ENCODE measurements at places on chromosomes 2 and 18. TPM values are rescaled to one million over a fixed set of nuclear protein-coding genes. Genes with fewer than 3 reads are reported as not detected.

The PJVK gene
- 2.9 TPM for total RNA-seq

The UPP2 gene
- total RNA-seq: not detected

The TRAK2 gene
- total RNA-seq: 20.0 TPM

The CNDP1 gene
- total RNA-seq: not detected

The MROH2A gene
- not detected for total RNA-seq

The GPR75 gene
- total RNA-seq: 2.5 TPM

The CCDC148 gene
- not detected for total RNA-seq

The KATNAL2 gene
- 2.1 TPM for total RNA-seq

The PRSS56 gene
- total RNA-seq: not detected

DNA sequence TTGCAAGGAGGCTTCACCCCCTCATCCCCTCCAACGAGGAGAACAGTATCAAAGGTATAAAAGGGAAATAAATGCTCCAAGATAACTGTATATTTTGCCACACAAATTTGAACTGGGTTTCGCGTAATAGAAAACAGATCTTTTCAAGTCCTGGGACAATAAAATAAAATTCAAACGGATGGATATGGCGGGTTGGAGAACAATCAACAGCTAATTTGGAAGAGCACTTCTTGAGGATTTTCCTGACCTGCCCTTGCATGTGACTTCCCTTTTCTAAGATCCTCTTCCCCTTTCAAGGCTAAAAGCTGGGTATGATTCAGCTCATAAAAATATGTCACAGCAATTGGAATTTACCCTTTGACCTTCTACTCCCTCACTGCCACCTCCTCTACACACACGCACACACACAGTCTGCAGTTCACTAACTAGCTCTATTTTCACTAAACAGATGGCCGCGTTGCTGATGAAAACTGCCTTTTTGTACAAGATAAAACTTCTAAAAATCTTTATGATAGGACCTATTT, 386.9 kb downstream of the FIGN start:
- no peak for DNase-seq
- H3K36me3 ChIP-seq: no peaks in the 10 kb centered on the region
- H3K4me1 ChIP-seq: no peaks in the 10 kb centered on the region
- no peak overlapping the region for H3K4me3 ChIP-seq
- no peak overlapping the region for H3K27ac ChIP-seq
- no peaks in the 10 kb centered on the region for H3K27me3 ChIP-seq

- DNase-seq: no peak
- peaks cover 23% of the 10 kb centered on the region for H3K4me1 ChIP-seq
- no peaks in the 10 kb centered on the region for H3K27me3 ChIP-seq
- H3K4me3 ChIP-seq: peak overlapping the region; percentile 94
- peak overlapping the region; percentile 88 for H3K27ac ChIP-seq
These were observed 1.1 kb downstream of the RPL37A start for GRCh38 chr2:216499641-216500218.

DNA sequence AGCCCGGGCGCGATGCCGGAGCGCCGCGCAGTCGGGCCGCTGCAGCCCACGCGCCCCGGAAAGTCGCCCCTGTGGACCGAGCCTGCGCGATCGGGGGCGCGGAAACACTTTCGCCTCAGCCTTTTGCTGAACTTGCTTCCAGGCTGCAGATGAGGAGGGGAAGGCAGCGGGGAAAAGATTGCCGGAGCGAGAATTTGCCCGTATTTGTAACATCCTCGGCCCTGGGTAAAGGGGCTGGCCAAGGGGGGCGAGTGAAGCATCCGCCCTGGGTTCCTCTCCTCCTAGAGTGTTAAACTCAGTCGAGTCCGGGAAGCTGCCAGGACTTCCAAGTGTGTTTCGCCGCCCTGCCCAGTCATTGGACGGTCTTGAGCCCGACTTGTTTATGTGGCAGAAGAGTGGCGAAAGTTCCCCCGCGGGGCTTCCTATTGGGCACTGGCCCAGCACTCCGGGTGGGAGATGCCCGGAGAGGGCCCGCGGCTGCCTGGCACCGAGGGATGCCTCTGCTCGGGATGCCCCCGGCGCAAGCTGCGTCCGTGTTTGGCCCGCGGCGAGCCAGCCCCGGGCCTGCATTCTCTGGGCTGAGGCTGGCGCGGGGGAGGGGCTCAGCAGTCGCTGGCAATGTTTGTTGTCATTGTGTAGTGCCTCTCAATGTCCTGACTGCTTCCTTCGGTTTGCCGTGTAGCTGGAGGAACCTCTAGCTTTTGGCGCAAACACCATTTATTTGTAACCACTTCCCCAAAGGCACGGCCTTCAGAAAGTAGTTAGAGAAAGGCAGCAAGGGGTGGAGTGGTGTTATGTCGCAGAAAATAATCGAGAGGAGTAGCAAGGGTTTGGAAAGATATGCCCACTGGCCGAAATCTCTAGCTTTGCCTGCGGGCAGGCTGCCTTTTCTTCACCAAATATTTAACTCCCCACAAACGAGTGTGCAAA, 1.1 kb downstream of the CYBRD1 start:
- no peaks in the 10 kb centered on the region for H3K36me3 ChIP-seq
- H3K4me1 ChIP-seq: peaks cover 6% of the 10 kb centered on the region
- H3K27ac ChIP-seq: peak overlapping the region; percentile 81

DNA sequence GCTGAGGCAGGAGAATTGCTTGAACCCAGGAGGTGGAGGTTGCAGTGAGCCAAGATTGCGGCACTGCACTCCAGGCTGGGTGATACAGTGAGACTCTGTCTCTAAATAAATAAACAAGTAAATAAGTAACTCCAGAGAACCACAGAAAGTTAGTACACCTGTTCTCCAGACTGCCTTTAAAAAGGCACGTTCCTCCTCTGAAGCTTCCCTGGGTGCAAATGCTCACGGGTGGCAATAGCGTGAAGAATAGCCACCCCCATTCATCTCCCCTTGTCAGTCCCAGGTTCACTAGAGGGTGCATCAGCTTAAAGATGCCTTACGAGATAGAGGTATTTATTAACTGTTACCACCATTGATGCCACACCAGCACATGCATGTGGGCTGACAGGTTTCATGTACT, 64.3 kb upstream of the RTN4 start:
- H3K27ac ChIP-seq: no peak overlapping the region
- H3K4me3 ChIP-seq: no peak overlapping the region
- DNase-seq: no peak
- no peaks in the 10 kb centered on the region for H3K36me3 ChIP-seq
- H3K4me1 ChIP-seq: peaks cover 12% of the 10 kb centered on the region
- no peaks in the 10 kb centered on the region for H3K27me3 ChIP-seq

DNA sequence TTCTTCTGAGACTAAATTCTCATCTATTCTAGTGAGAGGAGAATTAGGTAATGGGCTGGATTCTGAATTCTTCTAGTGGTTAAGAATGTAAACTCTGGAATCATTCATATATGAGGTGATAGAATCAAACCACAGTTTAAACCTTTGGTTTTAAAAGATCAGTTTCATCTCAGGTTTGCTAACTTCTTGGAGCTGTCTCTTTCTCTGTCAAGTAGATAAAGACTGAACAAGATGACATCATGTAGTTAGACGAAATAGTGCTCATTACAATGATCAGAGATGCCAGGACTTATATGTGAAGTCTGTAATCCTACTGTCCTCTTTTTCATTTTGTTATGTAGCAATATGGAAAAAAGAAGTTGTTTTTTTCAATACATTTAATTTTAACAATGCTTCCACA, 4.9 kb downstream of the CEBPZOS start:
- H3K4me3 ChIP-seq: no peak overlapping the region
- DNase-seq: no peak
- H3K4me1 ChIP-seq: peaks cover 5% of the 10 kb centered on the region
- peaks cover 4% of the 10 kb centered on the region for H3K36me3 ChIP-seq
- H3K27ac ChIP-seq: no peak overlapping the region

DNA sequence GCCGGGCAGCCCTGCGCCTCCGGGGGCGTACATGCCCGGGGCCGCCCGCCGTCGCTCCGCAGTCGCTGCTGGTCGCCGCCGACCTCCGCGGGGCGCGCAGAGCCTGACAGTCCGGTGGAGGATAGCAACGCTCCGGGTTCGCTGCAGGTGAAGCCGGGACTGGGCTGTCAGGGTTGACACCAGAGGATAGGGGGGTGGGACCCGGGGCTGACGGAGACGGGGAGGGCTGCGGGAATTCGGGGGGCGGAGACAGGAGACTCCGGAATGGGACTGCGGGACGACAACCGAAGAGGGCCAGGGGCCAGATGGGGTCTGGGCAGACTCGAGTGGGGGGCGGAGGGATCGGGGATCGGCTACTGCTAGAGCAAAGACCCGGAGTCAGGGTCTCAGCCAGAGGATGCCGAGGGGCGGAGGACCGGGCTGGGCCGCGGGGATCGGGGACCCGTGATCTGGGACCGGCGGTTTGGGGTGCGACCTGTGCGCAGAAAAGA, 403 bp downstream of the TMEM127 start:
- H3K36me3 ChIP-seq: peaks cover 21% of the 10 kb centered on the region
- H3K4me3 ChIP-seq: peak overlapping the region; percentile 89
- no peaks in the 10 kb centered on the region for H3K27me3 ChIP-seq
- H3K4me1 ChIP-seq: peaks cover 22% of the 10 kb centered on the region
- peak overlapping the region; percentile 79 for H3K27ac ChIP-seq

DNA sequence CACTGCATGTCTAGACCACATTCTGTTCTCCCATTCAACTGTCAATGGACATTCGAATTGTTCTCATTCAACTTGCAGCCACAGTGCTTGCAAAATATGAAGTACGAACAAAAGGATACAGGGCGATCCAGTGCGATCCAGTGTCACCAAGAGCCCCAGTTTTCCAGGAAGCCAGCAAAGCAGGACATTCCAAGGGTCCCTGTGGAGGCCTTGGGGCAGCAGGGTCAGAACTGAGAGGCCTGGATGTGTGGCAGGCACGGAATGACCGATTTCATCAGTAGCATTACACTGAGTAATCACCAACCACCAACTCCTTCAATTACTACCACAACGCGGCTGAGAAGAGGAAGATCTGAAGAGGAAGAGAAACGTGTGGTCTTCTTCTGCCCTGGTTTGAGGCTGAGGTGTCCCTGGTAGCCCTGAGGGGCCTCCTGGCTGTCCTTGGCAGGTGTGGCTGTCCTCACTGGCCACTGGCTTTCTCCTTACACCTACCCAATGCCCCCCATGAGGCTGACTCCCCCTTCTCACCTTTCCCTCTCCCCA, 172.7 kb upstream of the FHL2 start:
- H3K36me3 ChIP-seq: no peaks in the 10 kb centered on the region
- no peak overlapping the region for H3K27ac ChIP-seq

- H3K27ac ChIP-seq: no peak overlapping the region
- H3K4me3 ChIP-seq: peak overlapping the region; percentile 43
- H3K27me3 ChIP-seq: no peaks in the 10 kb centered on the region
- peaks cover 3% of the 10 kb centered on the region for H3K4me1 ChIP-seq
- peak; percentile 9 for DNase-seq
- no peaks in the 10 kb centered on the region for H3K36me3 ChIP-seq
These were observed 125.5 kb upstream of the ZNF516 start for GRCh38 chr18:76620321-76621170.

DNA sequence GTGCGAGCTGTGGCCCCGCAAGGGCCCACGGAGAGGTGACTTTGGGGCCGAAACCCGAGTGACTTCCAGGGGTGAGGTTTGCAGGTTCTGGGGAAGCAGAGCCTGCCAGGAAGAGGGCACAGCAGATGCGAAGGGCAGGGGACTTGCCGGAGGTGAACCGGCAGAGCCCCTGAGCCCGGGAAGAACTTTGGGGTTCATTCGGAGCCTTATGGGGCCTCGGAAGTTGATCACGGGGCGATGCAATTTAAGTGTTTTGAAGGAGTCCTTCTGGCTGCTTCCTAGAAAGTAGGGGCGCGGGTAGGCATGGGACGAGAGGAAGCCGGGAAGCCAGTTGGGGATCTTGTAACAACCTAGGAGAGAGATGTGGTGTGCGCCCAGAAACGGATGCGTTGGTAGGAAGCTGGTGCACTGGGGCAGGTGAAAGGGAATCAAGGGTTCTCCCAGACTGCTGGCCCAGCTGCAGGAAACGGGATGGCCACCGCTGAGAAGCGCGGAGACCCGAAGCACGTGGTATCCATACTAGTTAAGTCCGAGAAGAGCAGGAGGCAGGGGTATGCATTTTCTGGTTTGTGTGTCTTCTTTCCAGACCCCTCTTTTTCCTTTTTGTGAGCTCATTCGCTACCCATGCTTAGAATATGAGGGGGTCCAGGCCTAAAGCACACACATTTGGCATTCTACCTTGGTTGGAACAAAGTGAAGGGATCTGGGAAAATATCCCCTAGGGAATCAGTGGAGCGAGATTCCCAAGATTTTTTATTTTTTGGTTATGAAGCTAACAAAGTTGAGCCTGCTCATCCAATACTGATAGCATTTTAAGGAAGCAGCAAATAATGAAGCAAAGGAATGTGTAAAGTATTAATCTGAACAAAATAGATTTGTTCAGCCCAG, 758 bp downstream of the SCLY start:
- DNase-seq: no peak
- H3K4me3 ChIP-seq: peak overlapping the region; percentile 96
- no peaks in the 10 kb centered on the region for H3K4me1 ChIP-seq
- peak overlapping the region; percentile 64 for H3K27ac ChIP-seq

GRCh38 chr2:21412944-21413443, 289.2 kb downstream of the TDRD15 start:
- H3K27me3 ChIP-seq: no peaks in the 10 kb centered on the region
- H3K27ac ChIP-seq: no peak overlapping the region
- no peaks in the 10 kb centered on the region for H3K4me1 ChIP-seq

GRCh38 chr2:1516798-1517060, 103.5 kb downstream of the TPO start:
- DNase-seq: no peak
- H3K27ac ChIP-seq: no peak overlapping the region
- no peaks in the 10 kb centered on the region for H3K27me3 ChIP-seq
- H3K36me3 ChIP-seq: no peaks in the 10 kb centered on the region

GRCh38 chr2:209946539-209946938, 55.9 kb upstream of the RPE start:
- no peak for DNase-seq
- H3K27ac ChIP-seq: no peak overlapping the region
- H3K4me1 ChIP-seq: no peaks in the 10 kb centered on the region
- no peaks in the 10 kb centered on the region for H3K36me3 ChIP-seq
- no peaks in the 10 kb centered on the region for H3K27me3 ChIP-seq
- H3K4me3 ChIP-seq: no peak overlapping the region

DNA sequence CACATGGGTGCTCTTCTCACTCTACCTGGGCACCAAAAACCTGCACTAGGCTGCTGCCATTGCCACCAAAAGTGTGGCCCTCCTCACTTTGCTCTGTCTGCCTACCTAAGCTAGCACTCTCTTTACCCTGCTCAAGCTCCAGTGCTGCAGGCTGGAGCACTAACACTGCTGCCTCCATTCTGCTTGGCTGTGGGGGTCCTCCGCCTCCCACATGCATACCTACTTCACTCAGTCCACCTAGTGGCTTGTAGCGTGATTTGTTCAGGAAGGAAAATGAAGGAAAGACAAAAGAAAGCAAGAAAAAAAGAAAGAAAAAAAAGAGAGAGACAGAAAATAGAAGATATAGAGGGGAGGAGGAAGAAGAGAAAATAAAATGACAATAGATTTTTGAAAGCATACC, 1339.4 kb upstream of the CHAC2 start:
- no peaks in the 10 kb centered on the region for H3K27me3 ChIP-seq
- no peak for DNase-seq
- H3K4me3 ChIP-seq: no peak overlapping the region
- H3K36me3 ChIP-seq: no peaks in the 10 kb centered on the region

- no peak overlapping the region for H3K27ac ChIP-seq
- no peaks in the 10 kb centered on the region for H3K27me3 ChIP-seq
- peaks cover 17% of the 10 kb centered on the region for H3K4me1 ChIP-seq
- DNase-seq: no peak
- H3K36me3 ChIP-seq: no peaks in the 10 kb centered on the region
These were observed 3.5 kb downstream of the HAAO start for GRCh38 chr2:42788882-42789281.

All from GM12878 (cell line).